ENCODE measurements at places on chromosomes 11 and 22. TPM values are rescaled to one million over a fixed set of nuclear protein-coding genes. Genes with fewer than 3 reads are reported as not detected.

The USP35 gene
- total RNA-seq, result 14.1 TPM

The OR10A2 gene
- total RNA-seq, result not detected

The TNNI2 gene
- total RNA-seq, result not detected

The SMTNL1 gene
- not detected for total RNA-seq

The DHCR7 gene
- 42.4 TPM for total RNA-seq

The ACRV1 gene
- not detected for total RNA-seq

The TEX54 gene
- total RNA-seq, result not detected

The BTG4 gene
- total RNA-seq, result not detected

The CRYBB1 gene
- total RNA-seq, result not detected

The SYCE3 gene
- not detected for total RNA-seq

Data from aortic smooth muscle cell (primary cell).